ENCODE measurements at places on chromosomes 7 and 10.

DNA sequence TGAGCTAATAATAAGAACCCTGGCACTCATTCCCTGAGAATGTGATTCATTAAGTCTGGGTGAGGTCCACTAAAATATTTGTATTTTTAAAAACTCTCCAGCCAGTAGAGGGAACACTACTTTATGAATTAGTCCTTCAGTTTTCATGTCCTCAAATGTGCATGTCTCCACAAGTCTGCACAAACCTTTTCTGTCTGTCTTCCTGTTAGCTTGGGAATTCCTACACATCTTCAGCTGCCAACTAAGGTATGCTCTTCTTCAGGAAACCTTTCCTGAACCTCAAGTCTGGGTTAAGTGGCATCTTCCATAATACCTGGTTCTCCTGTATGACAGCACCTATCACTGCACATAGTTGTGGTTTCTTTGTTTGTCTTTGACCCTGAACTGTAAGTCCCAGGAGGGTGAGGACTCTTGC, 119.6 kb upstream of the MKX start:
- peak; percentile 3 for DNase-seq

GRCh38 chr7:28183627-28184026, 3.0 kb upstream of the JAZF1 start:
- DNase-seq = peak; percentile 2

DNA sequence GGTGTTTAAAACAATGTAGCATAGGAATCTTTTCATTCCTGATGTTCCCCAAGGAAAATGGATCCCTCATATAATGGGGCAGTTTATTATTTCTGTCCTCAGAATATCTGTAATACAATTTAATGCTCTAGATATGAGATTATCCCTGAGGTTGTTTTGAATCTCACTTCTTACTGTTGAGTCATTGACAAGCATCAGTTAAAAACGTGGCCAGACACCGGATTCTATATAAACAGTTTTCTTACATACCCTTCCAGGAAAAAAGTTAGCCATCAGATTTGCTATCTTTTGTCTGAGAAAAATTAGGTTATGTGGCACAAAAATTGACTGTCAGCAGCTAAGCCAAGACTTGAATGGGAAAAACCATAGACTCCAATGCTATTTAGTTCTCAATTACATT, 539.8 kb upstream of the CELF2 start:
- no peak for DNase-seq

- DNase-seq = no peak
Observed at GRCh38 chr7:102075126-102075525, 211.5 kb upstream of the SH2B2 start.

GRCh38 chr7:40331915-40332314, 197.1 kb downstream of the SUGCT start:
- DNase-seq = no peak

DNA sequence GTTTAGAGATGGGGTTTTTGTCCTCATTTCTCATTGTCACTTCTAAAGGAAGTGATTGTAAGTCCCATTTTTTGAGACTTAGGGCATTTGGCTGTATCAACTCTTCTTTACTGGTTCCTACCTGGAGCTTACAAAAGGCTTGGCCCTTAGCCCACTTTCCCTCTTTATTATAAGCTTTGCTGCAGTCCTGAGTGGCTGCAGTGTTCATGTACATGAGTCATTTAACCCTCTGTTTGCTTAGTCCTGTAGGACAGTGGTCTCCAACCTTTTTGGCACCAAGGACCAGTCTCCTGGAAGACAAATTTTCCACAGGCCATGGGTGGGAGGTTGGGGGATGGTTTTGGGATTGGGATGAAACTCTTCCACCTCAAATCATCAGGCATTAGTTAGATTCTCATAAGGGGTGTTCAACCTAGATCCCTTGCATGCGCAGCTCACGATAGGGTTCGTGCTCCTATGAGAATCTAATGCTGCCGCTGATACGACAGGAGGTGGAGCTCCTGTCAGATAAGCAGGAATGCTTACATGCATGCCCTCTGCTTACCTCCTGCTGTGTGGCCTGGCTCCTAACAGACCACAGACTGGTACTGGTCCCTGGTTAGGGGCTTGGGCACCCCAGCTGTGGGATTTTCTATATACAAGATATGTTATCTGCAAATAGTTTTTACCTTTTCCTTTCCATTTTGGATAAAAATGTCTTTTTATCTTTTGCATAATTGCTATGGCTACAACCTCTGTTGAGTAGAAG, 99.7 kb downstream of the CCSER2 start:
- DNase-seq = no peak

- DNase-seq = peak; percentile 69
Observed at GRCh38 chr10:26859241-26860101, 1.3 kb downstream of the ABI1 start.

DNA sequence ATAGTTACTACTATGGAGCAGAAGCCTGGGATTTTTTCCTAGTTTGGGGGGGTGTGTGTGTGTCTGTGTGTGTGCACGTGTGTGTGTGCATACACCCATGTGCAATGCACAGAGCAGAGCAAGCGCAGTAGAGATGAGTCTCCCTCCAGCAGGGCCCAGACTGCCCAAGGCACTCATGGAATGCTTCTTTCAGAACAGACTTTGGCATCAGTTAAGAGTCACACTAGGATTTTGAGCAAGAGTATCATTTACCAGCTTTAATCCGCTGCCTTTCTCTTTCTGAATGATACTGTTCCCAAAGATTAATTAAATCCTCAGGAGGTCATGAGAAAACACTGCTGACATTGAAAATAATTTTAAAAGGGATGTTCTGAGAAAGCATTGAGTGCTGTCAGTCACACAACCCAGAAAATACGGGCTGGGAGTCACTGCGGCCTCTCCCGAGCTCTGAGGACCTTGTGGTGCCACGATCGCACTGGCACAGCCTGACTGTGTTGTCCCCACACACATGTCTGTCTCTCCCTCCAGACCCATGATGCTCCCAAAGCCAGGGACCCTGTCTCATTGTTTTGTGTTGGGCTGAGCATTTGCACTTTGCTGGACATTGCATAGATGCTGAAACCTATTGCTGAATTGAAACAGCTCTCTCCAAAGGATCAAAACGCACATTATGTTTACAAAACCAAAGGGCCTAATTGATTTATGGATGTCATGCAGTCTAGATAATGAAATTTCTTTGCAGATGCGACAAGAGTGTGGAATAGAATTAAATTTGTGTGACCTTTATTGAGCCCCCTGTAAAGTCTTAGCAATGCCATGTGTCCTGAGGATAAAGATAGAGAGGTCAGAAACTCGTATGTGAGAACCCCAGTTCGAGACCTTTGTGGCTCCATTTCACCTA, 54.7 kb upstream of the FIGNL1 start:
- no peak for DNase-seq

- no peak for DNase-seq
Observed at GRCh38 chr7:99601656-99602310, 3.7 kb downstream of the TMEM225B start.

GRCh38 chr7:102068846-102069245, 217.8 kb upstream of the SH2B2 start:
- DNase-seq = no peak

- DNase-seq = no peak
Observed at GRCh38 chr10:1468811-1469210, 268.5 kb downstream of the ADARB2 start.

DNA sequence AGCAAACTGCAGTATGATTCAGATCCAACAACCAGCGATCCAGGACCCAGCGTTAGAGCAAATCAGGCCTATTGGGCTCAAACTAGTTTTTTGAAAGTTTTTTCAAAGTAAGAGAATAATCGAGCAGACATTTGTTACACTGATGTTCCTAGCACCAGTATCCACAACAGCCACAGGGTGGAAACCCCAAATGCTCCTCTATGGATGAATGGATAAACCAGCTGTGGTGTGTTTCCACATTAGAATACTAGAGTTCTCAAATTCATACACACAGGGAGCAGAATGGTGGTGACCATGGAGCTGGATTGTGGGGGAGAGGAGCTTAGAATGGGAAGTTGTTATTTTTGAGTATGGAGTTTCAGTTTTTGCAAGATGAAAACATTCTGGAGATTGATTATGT, 60.7 kb downstream of the PDIA4 start:
- no peak for DNase-seq

Measured in OCI-M1 (cell line).